Vagina (tissue), 2 donors: ENCODE measurements at places on chromosomes 3 and 15.

DNA sequence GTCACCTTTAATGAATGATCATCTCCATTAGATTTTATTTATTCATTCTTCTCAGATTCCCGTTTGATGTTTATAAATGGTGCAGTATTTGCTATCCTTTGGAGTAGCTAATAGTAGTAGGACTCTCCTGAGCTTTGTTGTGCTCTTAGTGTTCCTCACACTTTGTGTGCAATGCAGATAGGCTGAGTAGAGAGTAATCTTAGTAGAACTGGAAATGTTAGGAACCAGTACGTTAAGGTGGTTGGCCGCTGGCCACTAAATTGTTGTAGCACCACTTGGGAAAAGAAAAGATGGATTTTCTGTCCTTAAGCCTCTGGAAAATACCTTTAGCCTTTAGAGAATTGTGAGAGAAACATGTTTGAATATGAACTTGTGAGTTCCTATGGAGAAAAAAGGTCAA lies 19.9 kb upstream of the EBLN2 start:
- no peak for DNase-seq

- DNase-seq: no peak
Observed at GRCh38 chr3:157807280-157807679, 298.9 kb downstream of the SHOX2 start.

- no peak for DNase-seq
Observed at GRCh38 chr3:44198284-44199269, 43.1 kb upstream of the TOPAZ1 start.

DNA sequence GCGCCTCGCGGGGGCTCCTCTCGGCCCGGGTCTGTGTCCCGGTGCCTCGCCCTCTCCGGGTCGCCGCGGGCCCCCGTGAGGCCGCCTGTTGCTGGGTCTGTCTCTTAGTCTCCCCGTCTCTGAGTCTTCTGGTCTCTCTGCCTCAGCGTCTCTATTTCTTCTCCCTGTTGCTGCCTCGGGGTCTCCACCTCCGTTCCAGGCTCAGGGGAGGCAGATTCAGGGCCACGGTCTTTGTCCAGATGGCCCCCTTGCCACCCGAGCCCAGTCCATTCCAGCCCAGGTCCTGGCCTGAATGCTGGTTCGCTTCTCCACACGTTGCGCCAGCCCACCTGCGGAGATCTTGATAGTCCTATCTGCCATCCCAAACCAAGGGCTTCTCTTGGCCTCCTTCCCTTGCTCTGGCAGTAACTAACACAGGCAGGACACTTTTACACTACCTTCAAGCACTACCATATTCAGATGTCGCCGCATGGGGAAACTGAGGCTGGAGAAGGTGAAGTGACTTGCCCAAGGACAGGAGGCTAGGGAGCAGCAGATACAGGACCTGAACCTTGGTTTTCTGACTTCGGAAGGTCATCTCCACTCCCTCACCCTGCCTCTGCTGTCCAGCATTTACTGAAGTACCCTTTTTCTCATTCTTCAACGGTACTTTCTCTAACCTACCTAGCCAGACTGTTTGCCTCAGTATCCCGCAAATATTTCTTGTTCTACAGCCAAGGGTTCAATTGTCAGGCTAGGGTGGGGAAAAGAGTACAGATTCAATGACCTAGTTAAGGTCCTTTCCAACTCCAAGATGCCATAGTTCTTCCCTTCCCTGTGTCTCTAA lies 616 bp upstream of the IGDCC4 start:
- DNase-seq: no peak

DNA sequence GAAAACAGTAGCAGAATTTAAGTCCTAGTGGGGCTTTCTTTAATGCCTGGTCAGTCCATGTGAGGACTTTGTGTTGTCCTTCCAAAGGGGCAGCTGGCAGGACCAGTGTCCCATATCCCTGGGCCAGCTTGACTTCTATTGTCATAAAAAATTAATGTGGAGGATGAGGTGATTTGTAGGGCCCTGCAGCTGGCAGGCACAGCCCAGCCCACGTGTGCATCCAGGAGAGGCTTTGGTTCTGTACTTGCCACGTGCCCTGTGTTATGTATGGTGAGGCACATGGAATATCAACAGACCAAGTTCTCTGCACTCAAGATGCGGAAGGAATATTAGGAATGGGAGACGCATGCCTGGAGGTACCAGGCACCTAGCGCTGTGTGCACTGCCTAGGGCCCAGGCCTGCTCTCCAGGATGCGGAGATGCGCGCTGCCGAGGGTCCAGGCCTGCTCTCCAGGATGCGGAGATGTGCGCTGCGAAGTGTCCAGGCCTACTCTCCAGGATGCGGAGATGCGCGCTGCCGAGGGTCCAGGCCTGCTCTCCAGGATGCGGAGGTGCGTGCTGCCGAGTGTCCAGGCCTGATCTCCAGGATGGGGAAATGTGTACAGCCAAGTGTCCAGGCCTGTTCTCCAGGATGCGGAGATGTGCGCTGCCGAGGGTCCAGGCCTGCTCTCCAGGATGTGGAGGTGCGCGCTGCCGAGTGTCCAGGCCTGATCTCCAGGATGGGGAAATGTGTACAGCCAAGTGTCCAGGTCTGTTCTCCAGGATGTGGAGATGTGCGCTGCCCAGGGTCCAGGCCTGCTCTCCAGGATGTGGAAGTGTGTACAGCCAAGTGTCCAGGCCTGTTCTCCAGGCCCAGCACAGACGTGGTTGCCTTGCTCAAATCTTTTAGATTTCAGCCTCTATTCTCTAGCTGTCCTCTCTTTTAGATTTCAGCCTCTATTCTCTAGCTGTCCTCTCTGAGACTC lies 183.3 kb upstream of the ROPN1 start:
- DNase-seq: no peak

- DNase-seq: no peak
Observed at GRCh38 chr3:128971421-128972100, 22.3 kb downstream of the CFAP92 start.

DNA sequence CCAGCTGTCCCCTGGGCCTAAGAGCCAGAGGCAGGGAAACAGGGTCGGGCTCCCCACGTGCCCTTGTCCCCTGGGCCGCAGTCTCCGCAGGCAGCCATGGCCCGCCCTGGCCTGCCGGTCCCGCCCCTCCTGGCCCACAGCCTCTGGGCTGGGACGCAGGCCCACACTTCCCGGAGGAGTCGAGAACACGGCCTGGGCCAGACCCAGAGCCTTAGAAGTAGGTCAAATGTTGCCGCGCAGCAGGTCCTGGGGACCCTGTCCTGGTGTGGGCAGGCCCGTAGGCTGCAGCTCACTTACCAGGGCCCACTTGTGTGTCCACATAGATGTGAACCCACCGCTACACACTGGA lies 4.3 kb upstream of the MYL3 start:
- no peak for DNase-seq

- no peak for DNase-seq
Observed at GRCh38 chr3:71064956-71065763, 518.4 kb downstream of the FOXP1 start.

DNA sequence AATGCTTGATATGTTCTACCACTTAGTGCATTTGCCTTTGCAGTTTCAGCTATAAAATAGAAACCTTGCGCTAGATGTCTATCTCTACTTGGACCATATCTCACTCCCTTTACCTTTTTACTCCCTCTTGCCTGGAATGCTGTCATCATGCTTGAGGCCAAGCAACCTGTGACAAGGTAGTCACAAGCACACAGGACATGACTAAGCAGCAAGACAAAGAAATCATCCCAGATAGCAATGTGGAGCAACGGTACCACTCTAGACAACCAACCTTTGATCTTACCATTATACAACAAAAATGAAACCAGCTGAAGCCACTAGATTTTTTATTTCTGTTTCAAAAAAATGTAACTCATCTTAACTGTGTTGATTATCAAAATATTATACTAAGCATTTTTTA lies 50.5 kb upstream of the SPSB4 start:
- DNase-seq: no peak

DNA sequence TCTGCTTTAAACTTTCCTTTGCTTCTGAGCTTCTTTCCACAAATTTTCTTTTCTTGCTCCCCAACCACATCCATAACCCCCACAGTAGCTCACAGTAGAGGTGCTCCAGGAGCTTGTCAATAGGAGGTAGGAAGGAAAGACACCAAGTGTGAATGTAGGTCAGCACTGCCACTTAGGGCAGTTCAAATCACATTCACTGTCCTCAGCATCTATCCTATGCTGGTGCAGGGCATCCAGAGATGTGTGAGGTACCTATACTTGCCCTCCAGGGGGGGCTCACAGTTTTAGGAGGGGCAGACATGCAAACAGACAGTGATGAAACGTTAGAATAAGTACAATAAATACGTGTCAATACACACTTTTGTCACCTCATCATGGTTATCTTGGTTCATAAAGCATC lies 1.5 kb upstream of the SPSB4 start:
- DNase-seq: no peak

DNA sequence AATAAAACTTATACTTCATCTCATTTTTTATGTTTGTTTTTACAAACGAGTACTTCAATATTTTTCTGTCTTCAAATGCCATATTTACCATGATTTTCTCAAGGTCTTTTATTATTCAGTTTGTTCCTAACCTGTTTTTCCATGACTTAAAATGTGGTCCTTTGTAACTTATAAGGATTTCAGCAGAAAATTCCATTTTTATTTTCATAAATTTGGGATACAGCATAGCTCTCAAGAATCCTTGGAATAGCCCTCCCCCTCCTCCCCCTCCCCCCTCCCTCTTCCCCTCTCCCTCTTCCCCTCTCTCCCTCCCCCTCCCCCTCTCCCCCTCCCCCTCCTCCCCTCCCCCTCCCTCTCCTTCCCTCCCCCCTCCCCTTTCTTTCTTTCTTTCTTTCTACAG lies 14.9 kb upstream of the STX19 start:
- DNase-seq: no peak

DNA sequence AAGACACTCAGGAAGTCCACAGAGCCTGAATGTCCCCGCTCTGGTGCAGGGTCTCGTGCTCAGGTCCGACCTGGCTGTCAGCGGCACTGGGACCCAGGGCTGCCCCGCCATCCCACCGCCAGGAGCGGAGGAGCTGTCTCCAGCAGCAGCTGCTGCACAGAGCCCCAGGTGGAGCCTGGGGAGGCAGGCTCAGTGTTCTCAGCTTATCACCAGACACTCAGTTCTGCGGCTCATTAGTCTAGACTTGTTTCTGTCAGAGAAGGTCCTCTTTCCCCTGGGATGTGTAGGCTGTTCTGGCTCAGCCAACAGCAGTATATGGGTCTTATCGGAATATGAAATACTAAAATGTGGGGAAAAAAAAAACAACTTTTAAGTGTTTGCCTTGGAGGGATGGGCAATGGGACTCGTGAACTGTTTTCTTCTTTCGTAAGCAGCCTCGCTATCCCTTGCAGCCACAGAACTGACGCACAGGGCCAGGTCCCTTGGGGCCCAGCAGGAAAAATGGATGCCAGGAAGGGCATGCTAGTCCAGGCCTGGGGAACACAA lies 75.9 kb downstream of the KLF13 start:
- no peak for DNase-seq

DNA sequence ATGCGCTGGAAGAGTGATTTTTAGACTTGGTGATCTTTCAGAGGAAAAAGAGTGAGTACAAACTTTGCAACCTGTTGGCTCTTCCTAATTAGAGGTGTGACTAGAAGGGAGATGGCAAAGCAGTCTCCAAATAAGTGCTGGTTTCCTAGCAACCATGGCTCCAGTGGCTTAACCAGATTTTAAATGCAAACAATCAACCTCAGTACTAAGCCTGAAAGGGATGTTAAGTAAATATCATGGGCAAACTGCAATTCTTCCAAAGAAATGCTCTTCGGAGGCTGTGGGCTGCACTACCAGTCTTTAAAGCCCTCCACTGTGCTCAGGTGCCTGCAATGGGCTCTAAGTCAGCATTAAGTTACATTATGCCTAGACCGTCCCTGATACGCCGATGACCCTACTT lies 678.1 kb upstream of the CCDC54 start:
- DNase-seq: no peak

GRCh38 chr3:110397115-110397514 lies 674.5 kb upstream of the NECTIN3 start:
- no peak for DNase-seq

DNA sequence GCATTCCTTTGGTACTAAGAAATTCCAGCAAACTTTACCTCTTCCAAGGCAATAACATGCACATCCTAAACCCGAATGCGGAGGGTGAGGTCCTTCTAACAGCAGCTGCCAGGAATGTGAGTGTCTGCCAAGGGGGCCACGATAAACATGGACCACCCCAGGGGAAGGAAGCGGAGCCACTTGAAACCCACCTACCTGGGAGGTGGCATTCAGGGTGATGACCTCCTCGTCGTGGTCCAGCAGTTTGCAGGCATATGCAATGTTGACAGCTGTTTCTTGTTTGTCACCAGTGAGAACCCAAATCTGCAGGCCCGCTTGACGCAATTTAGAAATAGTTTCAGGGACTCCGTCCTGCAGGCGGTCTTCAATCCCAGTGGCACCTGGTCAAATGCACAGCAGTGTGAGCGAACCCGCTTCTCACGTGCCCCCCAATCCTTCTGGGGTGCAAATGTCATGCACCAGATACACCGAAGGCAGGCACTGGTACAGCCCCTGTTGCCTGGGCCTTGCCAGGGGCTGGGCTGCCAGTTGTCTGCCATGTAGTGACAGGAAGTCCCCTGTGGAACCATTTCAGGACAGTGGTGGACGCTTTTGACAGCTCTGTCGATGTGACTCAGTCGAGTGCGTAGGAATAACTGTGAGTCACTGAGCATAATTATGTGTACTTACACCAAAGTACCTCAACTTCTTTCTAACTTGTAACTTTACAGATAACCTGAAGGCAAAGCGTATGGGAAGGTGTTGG lies 161.2 kb downstream of the ATP10A start:
- no peak for DNase-seq

GRCh38 chr15:63514531-63514943 lies 10.1 kb downstream of the USP3 start:
- DNase-seq: no peak

DNA sequence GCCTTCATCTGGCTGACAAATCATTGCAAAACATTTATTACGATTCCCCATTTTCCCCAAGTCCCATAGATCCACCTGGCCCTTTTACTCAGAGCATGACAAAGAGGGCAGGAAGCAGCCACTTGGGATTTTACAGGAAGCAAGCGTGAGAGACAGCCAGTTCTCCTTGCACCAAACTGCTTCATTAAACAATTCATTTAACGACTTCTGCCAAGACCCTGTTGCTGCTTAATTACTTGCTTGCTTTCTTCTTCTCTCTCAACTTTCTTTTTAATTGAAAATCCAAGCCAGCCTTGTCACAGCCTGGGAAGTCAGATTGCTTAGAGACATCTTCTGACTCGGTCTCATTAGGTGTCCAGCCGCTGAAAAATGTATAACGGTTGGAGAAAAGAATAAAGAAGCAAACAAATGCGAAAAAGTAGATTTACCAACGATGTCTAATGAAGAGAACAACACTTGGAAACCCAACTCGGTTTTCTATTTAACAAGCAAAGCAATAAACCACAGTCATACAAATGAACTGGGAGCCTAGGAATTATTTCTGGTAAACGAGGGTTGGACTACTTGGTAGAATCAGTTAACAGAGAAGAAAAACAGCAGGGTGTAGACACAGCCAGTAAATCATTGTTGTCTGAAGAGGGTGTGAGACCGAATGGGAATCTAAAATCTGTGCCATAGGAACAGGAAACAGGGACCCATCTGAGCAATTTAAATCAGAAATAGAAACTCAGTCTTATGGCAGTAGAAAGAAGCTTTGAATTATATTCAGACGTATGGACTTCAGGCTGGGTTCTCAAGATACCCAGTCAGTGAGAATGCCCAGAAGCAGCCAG lies 298.3 kb downstream of the LRRC3B start:
- no peak for DNase-seq
